NCI-H1930 (cell line): ENCODE measurements at places on chromosomes 2 and 18.

- no peak for DNase-seq
Observed at GRCh38 chr2:239979243-239980023, 45.7 kb downstream of the NDUFA10 start.

DNA sequence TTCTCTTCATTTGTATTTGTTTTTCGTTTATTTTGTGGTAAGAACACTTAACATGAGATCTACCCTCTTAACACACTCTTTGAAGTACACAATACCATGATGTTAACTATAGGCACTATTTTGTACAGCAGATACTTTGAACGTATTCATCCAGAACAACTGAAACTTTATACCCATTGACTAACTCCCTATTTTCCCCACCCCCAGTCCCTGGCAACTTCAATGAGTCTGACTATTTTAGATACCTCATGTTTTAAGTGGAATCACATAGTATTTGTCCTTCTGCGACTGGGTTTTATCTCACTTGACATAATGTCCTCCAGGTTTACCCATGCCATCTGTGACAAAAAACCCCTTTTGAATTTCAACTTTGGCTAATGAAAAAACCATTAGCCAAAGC lies 356.3 kb upstream of the CDH20 start:
- DNase-seq, result no peak

DNA sequence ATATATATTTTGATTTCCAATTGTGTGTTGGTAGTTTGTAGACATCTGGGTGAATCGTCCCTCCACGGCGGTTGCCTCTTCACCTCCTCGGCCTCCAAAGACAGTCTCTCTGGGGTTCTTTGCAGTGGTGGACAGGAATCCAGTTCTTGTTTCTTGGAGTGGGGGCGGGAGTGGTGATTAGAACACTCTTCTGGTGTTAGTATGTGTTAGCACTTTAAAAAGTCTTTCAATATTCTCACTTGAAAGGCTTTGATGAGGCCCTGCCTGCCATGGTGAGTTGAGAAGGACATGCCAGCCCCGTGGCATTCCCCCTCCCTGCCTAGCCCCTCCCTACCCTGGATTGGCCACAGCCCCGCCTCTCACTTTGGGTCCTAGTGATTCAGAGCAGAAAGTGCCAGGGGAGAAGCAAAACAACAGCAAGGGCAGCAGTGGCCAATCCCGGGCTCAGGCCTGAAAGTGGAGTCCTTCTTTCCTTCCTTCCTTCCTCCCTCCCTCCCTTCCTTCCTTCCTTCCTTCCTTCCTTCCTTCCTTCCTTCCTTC lies 316.8 kb upstream of the HS6ST1 start:
- DNase-seq, result no peak

- no peak for DNase-seq
Observed at GRCh38 chr2:214311931-214312749, 98.7 kb upstream of the VWC2L start.

DNA sequence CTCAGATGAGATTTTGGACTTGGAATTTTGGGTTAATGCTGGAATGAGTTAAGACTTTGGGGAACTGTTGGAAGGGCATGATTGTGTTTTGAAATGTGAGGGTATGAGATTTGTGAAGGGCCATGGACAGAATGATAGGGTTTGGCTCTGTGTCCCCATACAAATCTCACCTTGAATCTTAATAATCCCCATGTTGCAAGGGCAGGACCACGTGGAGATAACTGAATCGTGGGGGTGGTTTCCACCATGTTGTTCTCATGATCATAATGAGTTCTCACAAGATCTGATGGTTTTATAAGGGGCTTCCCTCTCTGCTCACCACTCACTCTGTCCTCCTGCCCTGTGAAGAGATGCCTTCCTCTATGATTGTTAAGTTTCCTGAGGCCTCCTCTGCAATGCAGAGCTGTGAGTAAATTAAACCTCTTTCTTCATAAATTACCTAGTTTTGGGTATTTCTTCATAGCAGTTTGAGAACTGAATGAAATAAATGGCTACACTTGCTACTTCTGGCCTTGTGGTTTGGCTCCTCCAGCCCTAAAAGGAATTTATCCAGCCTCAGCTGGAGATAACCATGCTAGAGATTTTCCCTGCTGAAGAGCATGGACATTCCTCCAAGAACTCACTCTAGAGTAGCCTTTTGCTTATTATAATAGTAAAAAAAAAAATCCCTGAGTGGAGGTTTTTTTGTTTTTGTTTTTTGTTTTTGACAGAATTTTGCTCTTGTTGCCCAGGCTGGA lies 144.3 kb upstream of the TFPI start:
- DNase-seq, result no peak

DNA sequence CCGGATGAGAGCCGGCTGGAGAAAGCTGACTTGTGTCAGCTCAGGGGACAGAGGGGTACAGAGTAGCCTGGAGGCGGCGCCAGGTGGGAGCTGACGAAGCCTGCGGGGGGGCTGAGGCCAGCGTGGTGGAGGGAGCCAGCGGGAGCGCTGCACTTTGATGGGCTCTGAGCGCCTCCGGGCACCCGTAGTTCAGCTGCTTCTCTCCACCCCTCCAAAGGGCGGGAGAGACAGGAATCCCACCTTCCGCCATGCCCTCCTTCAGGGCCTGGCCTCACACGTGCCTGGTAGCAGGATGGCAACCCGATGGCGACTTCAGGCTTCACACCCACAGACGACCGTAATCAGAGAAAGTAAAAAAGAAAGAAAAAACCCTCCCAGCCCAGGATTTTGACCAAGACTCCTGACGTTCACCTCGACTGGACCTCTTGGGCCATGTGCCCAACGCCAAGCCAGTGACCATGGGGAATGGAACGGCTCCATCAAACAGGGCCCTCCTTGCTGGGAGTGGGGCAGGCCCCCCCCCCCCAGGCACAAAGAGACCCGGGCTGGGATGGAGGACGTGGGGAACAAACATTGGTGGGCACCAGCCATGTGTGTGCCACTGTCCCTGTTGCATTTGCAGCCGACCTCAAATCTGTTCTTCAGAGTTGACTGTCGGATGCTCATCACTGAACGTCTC lies 60.7 kb upstream of the ASAP2 start:
- no peak for DNase-seq

DNA sequence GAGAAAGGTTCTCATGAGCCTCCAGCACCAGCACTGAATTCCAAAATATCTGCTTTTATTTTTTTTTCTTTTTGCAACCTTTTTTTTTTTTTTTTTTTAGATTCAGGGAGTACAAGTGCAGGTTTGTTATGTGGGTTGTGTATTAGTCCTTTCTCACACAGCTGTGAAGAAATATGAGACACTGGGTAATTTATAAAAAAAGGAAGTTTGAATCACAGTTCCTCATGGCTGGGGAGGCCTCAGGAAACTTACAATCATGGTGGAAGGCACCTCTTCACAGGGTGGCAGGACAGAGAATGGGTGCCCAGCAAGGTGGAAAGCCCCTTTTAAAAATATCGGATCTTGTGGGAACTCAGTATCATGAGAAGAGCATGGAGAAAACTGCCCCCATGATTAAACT lies 7.9 kb upstream of the TMX3 start:
- no peak for DNase-seq

DNA sequence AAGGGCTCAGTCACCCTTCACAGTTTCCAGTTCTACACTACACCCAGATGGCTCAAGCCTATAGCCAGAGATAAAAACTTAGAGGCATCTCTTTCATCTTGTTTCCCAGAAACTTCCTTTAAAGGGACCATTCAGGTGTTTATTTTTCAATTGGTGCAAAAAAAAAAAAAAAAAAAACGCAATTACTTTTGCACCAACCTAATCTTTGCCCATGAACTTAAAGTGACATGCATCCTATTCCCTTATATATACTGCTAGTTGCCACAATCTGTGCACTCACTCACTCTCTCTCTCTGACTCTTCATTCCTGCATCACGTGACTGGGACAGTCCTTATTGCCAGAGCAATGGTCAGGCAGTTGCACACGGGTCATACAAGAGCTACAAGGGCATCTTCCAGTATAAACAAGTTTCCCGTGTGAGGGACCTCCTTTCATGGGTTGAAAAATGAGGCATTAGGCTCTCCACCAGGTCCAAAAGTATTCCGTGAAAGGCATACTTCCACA lies 789.4 kb downstream of the EPHA4 start:
- DNase-seq, result no peak

GRCh38 chr18:45551142-45551815 lies 64.0 kb upstream of the SLC14A2 start:
- DNase-seq, result no peak

- no peak for DNase-seq
Observed at GRCh38 chr2:219464286-219465032, 29.8 kb downstream of the SPEG start.

DNA sequence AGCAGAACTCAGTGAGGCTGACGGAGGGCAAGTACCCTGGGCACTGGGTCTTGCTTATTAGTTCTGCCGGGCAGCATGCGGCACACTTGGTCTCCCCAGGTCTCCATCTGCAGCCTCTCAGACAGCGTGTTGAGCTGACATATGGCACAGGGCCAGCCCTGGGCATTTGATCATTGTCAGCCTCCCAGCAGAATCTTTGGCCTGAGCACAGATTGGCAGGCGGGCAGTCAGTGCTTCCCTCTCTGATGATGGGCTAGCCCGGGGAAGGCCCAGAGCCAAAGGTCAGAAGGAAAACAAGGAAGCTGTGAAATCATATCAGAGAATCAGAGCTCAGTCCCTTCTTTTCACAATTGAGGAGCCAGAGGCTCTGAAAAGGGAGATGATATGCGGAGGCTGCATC lies 150.1 kb upstream of the LRRTM1 start:
- DNase-seq, result no peak

GRCh38 chr18:32173654-32174053 lies 16.2 kb upstream of the MEP1B start:
- DNase-seq, result no peak

- DNase-seq, result no peak
Observed at GRCh38 chr2:119435081-119435952, 3.7 kb downstream of the TMEM37 start.

GRCh38 chr18:38358805-38359657 lies 793.4 kb upstream of the CELF4 start:
- no peak for DNase-seq

DNA sequence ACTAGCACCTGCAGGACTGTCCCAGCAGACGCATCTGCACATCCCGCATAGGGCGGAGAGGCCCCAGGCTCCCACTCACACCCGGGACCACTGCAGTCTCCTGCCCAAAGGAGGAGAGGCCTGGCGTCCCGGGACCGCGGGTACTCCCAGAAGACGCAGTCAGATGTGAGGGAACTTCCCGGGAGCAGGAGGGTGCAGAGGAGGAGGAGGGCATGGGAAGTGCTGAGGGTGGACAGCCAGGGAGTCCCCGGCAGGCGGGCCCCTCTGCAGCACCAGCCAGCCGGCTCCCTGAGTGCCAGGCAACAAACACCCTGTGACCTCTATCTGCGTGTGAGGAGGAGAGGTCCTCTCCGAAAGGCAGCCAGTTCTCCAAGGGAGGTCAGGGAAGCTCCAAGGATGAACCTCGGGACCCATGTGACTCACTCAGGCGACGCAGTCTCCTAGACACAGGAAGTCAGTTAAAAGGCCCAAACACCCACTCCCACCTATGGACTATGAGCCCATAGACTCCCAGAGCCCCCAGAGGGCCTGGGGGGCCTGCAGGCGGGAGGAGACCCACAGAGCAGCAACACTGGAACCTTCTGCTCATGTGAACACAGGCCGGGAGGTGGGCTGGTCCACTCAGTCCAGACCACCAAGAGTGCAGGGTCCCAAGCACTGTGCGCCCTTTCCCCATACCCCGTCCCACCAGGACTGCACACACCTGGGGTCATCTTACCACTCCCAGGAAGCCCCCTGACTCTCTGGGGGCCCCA lies 4.2 kb downstream of the PXDN start:
- DNase-seq, result no peak

DNA sequence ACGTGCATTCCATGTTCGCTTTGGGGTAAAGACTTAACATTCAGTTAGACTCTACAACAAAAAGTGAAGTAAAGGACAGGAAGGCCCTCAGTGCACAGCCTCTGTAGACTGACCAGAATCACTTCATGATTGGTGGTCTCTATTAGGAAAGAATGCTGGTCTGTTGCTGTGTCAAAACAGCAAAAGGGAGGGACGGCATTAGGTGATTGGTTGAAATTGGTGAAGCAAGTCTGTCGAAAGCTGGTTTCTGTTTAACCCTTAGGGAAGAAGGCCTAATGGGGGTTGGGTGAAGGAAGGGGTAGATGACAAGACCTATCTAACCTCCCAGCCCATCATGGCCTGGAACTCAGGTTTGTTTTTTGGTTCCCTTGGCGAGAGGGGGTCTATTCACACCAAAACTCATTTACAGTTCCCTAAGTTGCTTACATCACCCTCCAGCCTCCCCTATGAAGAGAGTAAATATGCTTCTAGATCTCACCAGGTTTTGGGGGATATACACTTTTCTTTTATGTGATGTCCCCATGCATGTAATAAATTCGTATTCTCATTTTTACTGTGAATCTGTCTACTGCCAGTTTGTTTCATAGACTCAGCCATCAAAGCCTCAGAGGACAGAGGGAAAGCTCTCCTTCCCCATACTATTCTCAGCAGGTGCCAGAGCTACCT lies 65.6 kb downstream of the TMEM17 start:
- no peak for DNase-seq

DNA sequence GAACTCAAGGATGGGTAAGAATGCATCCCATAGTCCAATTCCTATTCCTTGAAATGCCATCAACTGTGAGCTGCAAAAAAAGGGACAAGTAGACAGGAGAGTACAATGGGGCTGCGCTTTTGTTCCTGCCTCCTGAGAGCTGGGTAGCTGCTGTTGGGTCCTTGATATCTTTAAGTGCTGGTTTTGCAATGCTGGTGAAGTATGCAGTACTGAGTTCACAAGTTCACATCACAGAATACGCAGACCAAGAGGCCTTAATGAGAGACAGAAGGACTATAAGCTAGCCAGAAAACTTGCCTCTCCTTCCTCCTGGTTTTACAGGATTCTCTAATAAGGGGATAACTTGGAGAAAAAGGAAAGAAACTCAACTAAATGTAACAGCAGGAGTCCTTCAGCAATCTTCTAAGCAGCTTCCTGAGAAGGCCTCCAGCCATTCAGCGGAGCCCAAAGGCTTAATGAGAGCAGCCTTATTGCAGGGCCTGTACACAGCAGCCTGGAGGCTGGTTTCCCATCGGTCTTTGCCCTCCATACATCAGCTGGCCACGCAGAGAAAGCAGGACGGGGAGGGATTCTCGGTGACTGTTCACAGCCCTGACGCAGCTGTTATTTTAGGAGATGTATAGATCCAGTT lies 293.1 kb downstream of the CDCA7 start:
- DNase-seq, result no peak

- no peak for DNase-seq
Observed at GRCh38 chr18:45249246-45249661, 366.0 kb upstream of the SLC14A2 start.

GRCh38 chr2:20633794-20634506 lies 16.9 kb downstream of the HS1BP3 start:
- DNase-seq, result no peak

- DNase-seq, result no peak
Observed at GRCh38 chr2:122512091-122512490, 756.6 kb downstream of the TSN start.
